ENCODE measurements at places on chromosomes 13 and 19. TPM values are rescaled to one million over a fixed set of nuclear protein-coding genes. Genes with fewer than 3 reads are reported as not detected.

- H3K4me1 ChIP-seq: no peaks in the 10 kb centered on the region
- H3K4me3 ChIP-seq: no peak overlapping the region
- DNase-seq: no peak
- no peaks in the 10 kb centered on the region for H3K27me3 ChIP-seq
Observed at GRCh38 chr13:34826432-34826831, 115.6 kb upstream of the NBEA start.

GRCh38 chr13:44726778-44727177 is 150.6 kb upstream of the TSC22D1 start:
- DNase-seq: no peak
- no peak overlapping the region for H3K4me3 ChIP-seq
- H3K4me1 ChIP-seq: no peaks in the 10 kb centered on the region
- H3K36me3 ChIP-seq: no peaks in the 10 kb centered on the region
- H3K27ac ChIP-seq: no peak overlapping the region
- no peaks in the 10 kb centered on the region for H3K27me3 ChIP-seq

DNA sequence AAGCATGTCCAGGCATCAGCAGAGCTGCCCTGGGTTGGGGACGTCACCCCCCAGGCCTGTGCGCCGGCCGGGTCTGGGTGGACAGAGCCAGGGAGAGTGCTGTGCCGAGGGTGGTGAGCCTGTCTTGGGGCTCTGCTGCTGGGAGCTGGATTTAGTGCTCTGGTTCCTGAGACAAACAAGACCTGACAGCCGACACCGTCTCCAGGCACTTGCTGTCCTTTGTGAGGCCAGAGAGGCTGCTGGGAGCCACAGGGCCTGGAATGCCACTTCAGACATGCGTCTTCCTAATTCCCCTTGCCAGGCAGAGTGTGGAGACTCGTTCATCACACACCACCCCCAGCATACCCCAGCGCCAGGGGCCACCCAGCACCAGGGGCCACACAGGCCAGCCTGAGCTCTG is 165.8 kb downstream of the KDM4B start:
- H3K27ac ChIP-seq: no peak overlapping the region
- no peaks in the 10 kb centered on the region for H3K27me3 ChIP-seq
- peaks cover 67% of the 10 kb centered on the region for H3K36me3 ChIP-seq
- H3K4me1 ChIP-seq: no peaks in the 10 kb centered on the region
- no peak overlapping the region for H3K4me3 ChIP-seq

DNA sequence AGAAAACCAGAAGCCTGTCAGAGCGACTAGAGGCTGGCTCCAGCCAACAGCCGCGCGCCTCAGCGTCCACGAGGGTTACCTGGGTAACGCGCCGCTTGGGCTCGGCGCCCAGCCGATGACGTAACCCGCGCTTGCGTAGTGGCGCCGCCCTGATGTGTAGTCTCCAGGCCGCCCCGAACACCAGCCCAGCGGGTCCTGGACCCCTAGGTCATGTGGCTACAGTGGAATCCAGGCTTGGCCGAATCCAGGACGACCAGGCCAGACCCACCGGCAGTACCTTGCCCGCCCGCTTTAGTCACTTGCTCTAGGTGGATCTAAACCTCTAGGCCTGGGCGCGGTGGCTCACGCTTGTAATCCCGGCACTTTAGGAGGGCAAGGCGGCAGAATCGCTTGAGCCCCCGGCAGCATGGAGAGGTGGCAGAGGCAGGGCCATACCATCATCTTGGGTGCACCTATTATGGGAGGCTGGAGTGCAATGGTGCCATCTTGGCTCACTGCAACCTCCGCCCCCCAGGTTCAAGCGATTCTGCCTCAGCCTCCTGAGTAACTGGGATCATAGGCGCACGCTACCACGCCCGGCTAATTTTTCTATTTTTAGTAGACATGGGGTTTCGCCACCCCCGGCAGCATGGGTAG is 7.2 kb upstream of the ZNF606 start:
- H3K27ac ChIP-seq: peak overlapping the region; percentile 85
- peaks cover 12% of the 10 kb centered on the region for H3K4me1 ChIP-seq
- H3K27me3 ChIP-seq: no peaks in the 10 kb centered on the region
- H3K4me3 ChIP-seq: peak overlapping the region; percentile 39
- peak; percentile 94 for DNase-seq

- H3K4me1 ChIP-seq: no peaks in the 10 kb centered on the region
- no peaks in the 10 kb centered on the region for H3K27me3 ChIP-seq
- no peak overlapping the region for H3K4me3 ChIP-seq
- H3K36me3 ChIP-seq: no peaks in the 10 kb centered on the region
- H3K27ac ChIP-seq: no peak overlapping the region
Observed at GRCh38 chr13:66969291-66969690, 260.8 kb downstream of the PCDH9 start.

DNA sequence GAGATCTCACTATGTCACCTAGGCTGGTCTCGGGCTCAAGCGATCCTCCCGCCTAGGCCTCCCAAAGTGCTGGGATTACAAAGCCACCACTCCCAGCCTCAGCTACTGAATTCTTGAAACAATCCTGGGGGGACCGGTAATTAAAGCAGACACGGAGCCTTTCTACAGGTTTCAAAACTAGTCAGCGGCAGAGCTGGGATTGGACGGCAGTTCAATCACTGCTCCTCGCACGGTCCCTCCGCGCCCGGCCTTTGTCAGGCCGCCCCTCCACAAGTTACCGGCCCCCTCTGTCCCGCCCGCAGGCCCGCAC is 229 bp downstream of the BORCS8 start:
- no peaks in the 10 kb centered on the region for H3K27me3 ChIP-seq
- H3K36me3 ChIP-seq: peaks cover 15% of the 10 kb centered on the region
- peaks cover 46% of the 10 kb centered on the region for H3K4me1 ChIP-seq
- peak overlapping the region; percentile 77 for H3K4me3 ChIP-seq
- H3K27ac ChIP-seq: peak overlapping the region; percentile 99

- H3K27me3 ChIP-seq: peaks cover 4% of the 10 kb centered on the region
- no peak for DNase-seq
- no peaks in the 10 kb centered on the region for H3K4me1 ChIP-seq
- no peak overlapping the region for H3K27ac ChIP-seq
Observed at GRCh38 chr13:99916366-99917103, 55.0 kb downstream of the ZIC5 start.

DNA sequence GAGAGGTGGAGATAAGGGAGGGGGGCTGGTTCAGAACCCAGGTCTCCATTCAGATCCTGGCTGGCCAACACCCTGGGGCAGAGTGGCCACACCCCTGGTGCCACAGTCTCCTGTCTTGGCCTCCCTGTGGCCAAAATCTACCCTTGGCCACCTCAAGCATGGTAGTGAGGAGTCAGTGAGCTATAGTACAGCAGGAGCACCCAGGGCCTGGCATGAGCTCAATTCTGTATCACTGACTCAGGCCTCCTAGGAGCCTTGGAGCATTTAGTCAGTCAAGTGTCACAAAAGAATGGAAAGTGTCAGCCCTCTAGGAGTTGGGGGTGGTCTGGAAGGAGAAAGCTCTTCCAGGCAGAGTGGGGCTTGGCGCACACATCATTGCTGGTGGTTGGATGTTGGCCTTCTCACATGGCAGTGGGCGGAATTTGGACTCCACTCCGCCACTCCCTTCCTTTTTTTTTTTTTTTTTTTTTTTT is 6.6 kb upstream of the CD79A start:
- no peaks in the 10 kb centered on the region for H3K27me3 ChIP-seq
- no peak for DNase-seq
- H3K4me3 ChIP-seq: no peak overlapping the region
- H3K27ac ChIP-seq: no peak overlapping the region

- DNase-seq: no peak
- H3K36me3 ChIP-seq: no peaks in the 10 kb centered on the region
- no peak overlapping the region for H3K4me3 ChIP-seq
- H3K27me3 ChIP-seq: no peaks in the 10 kb centered on the region
Observed at GRCh38 chr13:90154311-90154960, 1193.1 kb upstream of the MIR17HG start.

DNA sequence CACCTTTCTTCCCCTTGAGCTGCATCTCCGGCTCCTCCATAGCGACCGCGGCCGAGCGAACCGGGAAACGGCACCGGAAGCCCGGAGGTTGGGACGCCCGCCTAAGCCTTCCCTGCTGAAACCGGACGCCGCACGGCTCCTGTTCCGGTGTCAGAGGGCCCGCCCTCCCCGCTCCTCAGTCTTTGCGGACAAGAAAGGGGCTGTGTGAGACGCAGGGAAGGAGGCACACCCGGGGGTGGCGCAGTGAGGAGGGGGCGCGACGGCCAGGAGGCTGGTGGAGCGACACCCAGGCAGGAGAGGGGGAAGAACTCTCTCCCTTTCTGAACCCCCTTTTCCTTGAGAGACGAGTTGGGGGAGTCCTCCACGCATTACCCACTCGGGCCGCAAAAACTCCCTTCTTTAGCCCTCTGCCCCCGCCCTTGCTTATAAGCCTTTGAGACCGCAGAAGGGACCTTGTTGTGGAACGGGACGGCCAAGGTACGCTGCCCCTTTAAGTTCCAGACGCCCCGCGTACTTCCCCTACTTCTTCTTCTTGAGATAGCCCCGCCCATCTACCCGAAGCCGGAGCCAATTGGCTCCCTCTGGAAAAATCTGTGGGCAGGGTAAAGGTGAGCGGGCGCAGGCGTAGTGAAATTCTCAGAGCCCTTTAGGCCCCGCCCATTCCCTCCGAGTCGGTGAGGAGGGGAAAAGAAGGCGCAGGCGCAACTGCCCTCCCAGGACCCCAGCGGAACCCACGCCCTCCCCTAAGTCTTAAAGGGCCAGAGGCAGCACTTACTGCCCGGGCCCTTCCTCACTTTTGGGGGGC is at the start of the genes BORCS8 and RFXANK:
BORCS8 (minus strand) TSS at position 75 of the 805 bp plus-strand sequence; CDS start at position 40, 35 bp downstream.
RFXANK (plus strand) TSS at position 181 of the 805 bp plus-strand sequence. CDS start 1,689 bp downstream, outside the sequence.
- H3K4me1 ChIP-seq: peaks cover 33% of the 10 kb centered on the region
- peak within 1 kb of the TSS; percentile 100 for H3K27ac ChIP-seq

DNA sequence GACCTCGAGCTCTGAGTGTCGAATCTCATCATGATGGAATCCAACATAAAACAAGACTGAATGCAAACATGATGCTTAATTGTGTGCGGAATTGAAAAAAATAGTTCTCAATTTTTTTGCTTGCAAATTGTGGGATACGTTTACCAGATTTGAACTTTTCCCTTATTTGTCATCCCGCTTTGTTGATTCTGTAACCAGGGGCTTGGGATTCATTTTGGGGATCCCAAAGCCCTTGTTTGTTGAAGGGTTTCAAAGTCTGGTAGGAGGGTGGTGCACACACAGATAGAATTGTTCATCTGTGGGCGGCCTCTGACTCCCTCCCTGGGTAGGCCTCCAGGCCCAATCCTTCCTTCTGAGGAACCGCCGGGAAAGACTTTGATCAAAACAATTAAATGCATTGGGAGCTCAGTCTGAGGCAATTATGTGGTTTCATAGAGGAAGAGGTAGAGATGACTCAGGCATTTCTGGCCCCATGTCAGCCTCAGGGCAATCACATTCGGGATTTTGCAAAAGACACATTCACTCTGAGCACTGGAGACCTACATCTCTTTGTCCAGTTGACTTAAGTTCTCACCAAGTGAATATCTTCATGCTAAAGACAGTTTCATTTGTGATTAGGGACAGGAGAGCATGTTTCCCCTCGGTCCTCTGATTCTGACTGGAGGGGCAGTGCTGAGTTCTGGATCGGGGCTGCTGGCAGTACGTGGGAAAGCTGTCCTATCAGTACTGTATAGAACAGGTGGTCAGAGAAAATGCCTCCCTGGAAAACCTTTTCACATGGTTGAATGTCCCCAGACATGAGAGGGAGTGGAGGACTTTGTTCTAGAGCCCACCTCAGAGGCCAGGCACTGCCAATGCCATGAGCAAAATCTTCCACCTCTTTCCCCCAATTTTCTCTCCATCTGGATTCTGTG is 27.8 kb upstream of the IGFL4 start:
- no peak for DNase-seq
- H3K27ac ChIP-seq: no peak overlapping the region
- H3K4me1 ChIP-seq: no peaks in the 10 kb centered on the region
- H3K36me3 ChIP-seq: no peaks in the 10 kb centered on the region
- peaks cover 70% of the 10 kb centered on the region for H3K27me3 ChIP-seq

DNA sequence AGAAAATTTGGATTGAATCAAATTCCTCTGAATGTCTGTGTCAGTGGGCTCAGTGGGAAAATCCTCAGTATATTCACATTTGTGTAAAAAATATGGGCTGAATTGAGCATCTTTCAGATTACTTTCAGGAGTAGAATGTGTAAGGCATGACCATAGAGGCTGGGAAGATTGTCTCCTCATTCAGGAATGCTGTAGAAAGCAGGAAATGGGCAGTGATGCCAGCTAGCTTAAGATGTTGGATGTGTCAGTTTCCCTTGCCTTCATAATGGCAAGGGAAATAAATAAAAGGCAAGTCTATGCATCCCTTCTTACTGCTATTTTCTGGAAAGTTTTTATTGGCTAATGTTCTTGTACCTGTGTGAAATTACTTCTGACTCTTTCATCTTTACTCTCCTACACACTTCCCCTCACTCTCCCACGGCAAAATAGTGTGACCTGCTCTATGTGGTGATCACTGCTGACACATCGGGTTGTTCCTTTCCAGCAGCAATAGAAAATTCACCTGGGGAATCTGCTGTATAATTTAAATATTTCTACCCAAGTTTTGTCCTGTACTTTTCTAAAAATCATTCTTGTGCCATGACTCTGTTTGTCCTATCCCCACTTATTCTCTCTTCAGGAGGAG is 103.2 kb downstream of the LMO7 start:
- no peaks in the 10 kb centered on the region for H3K27me3 ChIP-seq
- H3K4me3 ChIP-seq: no peak overlapping the region
- H3K36me3 ChIP-seq: no peaks in the 10 kb centered on the region
- H3K4me1 ChIP-seq: no peaks in the 10 kb centered on the region

- peaks cover 11% of the 10 kb centered on the region for H3K27me3 ChIP-seq
- no peak overlapping the region for H3K4me3 ChIP-seq
- no peak overlapping the region for H3K27ac ChIP-seq
- DNase-seq: no peak
- H3K4me1 ChIP-seq: peaks cover 68% of the 10 kb centered on the region
Observed at GRCh38 chr19:32671883-32672593, 2.9 kb downstream of the ANKRD27 start.

GRCh38 chr13:51715613-51716012 is 88.3 kb downstream of the DHRS12 start:
- H3K27me3 ChIP-seq: no peaks in the 10 kb centered on the region
- no peaks in the 10 kb centered on the region for H3K36me3 ChIP-seq
- no peak overlapping the region for H3K27ac ChIP-seq
- H3K4me1 ChIP-seq: peaks cover 5% of the 10 kb centered on the region
- DNase-seq: no peak
- no peak overlapping the region for H3K4me3 ChIP-seq

CATSPERD gene
- total RNA-seq: not detected

OR4F17 gene
- not detected for total RNA-seq

ZBTB32 gene
- not detected for total RNA-seq

KLC3 gene
- total RNA-seq: not detected

NKPD1 gene
- total RNA-seq: not detected

CCDC61 gene
- 13.7 TPM for total RNA-seq

HIPK4 gene
- total RNA-seq: not detected

ZIM2 gene
- 0.16 TPM for total RNA-seq

CEBPG gene
- total RNA-seq: 13.7 TPM

ZNF69 gene
- 2.8 TPM for total RNA-seq
